ENCODE measurements at places on chromosomes 7 and 10.

GRCh38 chr7:107165341-107165740 is 3.5 kb upstream of the HBP1 start:
- no peak for DNase-seq

DNA sequence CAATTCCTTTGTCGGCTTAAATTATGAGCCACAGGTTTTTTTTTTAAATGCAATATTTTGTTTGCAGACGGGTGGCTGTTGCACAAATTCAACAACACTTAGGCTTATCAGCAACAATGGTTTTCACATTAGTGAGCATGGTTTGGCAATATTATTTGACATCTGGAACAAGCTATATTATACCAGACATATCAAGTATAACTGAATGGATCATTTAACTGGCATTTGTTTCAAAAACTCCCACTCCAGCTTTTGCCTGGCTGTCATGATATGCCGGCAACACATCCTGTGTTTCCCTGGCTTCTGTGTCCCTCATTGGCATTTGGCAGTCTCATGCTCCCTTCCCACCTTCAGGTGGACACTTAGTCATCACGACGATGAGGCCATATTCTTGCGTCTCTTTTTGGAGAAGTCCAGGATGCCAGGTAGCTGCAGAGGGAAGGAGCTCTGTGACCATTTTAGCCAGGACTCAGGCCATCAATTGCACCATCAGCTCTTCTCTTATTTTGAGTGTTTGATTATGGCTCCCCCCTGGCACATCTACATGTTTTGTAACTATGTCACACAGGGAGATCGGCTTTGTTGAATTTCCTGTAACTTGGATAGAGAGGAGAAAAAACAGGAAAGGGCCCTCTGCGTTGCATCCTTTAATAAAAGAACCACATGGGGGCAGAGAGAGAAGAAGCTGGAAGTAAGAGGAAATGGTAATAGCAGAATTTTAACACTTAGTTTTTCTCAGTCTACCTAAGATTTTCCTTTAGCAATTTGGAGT is 413.9 kb downstream of the LRMDA start:
- no peak for DNase-seq

DNA sequence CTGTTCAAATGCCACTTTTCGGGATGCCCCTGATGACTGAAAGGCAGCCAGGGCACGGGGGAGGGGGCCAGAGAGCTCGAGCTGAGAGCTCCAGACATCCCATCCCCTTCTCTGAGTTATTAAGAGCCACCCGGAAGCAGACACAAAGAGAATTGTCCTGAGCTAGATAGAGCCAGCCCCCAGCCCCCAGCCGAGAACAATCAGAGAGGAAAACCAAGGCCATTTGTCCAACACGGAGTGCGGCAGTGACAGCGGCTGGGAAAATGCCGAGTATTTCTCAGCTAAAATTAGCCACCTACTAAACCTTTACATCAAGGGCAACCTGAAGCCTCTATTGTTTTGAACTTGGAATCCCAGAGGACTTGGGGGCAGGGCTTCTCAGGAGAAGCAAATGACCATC is 51.0 kb downstream of the UNC5B start:
- DNase-seq, result no peak

DNA sequence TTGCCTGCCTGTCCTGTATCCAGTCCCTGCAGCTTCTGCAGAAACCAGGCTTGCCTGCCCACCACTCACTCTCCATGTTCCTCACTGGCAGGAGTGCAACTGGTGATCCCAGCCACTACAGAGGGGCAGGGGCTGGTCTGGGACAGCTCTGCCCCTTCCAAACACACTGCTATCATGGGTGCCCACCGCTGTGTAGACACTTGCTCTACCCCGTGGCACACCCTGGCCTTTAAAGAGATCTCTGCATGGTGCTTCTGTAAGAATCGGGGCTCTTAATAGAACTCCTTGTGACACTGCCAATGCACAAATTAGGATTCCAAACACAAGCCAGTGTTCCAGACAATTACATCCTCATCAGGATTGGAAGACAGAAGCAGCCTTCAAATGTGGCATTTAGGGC is 41.7 kb downstream of the C10orf90 start:
- DNase-seq, result no peak

- no peak for DNase-seq
Observed at GRCh38 chr10:116038259-116038658, 234.7 kb downstream of the GFRA1 start.

GRCh38 chr7:28301148-28301641 is 111.1 kb upstream of the CREB5 start:
- no peak for DNase-seq

- DNase-seq, result no peak
Observed at GRCh38 chr7:157306846-157307838, 29.7 kb upstream of the DNAJB6 start.

DNA sequence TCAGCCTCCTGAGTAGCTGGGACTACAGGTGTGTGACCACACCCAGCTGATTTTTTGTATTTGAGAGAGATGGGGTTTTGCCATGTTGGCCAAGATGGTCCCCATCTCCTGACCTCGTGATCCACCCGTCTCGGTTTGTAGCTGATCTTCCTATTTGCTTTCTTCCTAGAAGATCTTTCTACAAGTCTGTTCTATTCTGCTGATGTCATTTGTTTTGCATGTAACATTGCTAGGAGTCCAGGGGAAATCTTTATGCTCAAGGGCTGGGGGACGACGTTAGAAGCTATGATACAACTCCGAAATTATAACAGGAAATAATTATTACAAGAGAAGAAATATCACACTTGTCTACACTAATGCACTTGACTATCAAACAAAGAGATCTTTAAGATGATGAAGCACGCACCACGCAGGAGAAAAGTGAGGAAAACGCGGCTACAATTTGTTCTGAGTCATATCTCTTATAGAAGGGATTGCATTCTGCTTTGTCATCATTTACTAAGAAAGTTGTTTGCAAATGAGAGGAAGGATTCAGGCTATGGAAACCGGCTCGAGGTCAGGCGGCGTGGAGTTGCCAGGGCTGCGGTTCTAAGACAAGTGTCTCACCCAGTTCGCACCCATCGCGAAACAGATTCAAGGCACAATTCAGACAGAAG is 103.0 kb upstream of the CARD11 start:
- no peak for DNase-seq

DNA sequence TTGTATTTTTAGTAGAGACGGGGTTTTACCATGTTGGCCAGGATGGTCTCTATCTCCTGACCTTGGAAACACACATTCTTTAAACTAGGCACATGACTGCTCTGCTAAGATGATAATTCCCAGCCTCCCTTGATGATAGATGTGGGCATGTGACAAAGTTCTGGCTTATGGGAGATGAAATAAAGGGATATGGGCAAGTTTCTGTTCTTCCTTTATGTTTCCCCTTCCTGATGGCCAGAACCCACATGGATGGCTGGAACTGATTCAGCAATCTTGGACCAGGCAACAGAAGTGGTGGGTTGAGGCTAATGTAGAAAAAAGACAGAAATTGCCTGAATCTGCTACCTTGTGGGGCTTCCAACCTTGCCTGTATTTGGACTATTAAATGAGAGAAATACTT is 60.7 kb upstream of the NRP1 start:
- DNase-seq, result no peak

DNA sequence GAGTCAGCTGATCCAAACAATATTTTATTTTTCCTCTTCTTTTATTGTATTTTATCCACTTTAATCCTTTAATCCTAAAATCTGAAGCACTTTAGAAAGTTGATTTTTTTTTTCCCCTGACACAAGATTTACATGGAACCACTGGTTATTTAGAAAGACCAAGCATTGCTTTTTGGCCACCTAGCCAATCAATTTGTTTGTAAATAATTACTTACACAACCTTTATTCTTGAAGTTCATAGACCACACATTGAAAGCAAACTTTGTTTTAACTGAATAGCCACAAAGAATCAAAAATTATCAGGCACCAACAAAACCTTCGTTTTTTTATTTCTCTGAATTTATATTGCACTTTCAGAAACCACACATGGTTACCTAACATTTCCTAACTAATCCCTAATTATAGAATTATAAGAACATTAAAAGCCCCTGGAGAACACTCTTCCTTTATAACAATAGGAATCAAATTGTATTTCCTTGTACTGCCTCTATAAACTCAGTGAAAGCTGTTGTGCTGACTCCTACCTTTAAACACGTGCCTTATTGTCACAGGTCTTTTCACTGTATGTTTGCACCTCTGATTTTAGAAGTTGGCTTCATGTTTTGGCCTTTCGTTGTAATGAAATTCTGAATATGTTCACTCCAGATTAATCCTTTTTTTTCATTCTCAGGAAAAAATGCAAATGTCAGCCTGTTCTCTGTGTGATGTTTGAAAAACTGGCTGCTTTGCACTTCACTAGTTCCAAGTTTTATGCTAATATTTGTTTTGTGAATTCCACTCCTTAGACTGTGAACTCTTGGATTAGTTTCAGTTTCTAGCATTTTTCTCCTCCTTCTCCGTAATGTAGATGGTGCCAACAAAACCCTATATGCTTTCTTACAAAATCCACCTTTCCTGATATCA is 1511.9 kb downstream of the REEP3 start:
- DNase-seq, result no peak

DNA sequence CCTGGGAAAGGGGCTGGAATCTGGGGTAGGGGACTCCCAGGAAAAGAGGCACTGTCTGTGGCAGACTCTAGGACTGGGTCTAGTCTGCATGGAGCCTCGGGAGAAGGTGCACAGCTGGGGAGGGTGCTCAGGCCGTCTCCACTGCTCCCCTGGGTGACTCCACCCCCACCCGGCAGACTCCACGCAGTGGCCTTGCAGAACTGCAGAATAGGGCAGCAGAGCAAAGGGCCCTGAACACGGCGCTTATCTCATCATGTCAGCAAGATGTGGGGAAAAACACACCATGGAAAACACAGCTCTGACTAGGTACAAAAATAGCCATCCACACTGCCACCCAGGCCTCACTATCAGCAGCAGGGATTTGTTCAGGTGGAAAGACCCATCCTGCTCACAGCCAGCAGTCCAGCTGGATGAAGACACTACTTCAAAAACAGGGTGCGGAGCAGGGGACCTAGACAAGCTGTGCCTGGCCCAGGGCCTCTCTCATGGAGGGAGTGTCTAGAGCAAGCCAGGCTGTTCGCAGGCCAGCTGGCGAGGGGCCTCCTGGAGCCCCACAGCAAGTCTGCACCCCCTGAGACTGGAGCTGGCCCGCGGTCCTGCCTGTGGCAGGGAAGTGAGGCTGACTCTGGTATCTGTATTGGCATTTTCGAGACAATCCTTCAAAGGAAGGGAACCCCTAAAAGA is 11.7 kb downstream of the MAT1A start:
- no peak for DNase-seq

DNA sequence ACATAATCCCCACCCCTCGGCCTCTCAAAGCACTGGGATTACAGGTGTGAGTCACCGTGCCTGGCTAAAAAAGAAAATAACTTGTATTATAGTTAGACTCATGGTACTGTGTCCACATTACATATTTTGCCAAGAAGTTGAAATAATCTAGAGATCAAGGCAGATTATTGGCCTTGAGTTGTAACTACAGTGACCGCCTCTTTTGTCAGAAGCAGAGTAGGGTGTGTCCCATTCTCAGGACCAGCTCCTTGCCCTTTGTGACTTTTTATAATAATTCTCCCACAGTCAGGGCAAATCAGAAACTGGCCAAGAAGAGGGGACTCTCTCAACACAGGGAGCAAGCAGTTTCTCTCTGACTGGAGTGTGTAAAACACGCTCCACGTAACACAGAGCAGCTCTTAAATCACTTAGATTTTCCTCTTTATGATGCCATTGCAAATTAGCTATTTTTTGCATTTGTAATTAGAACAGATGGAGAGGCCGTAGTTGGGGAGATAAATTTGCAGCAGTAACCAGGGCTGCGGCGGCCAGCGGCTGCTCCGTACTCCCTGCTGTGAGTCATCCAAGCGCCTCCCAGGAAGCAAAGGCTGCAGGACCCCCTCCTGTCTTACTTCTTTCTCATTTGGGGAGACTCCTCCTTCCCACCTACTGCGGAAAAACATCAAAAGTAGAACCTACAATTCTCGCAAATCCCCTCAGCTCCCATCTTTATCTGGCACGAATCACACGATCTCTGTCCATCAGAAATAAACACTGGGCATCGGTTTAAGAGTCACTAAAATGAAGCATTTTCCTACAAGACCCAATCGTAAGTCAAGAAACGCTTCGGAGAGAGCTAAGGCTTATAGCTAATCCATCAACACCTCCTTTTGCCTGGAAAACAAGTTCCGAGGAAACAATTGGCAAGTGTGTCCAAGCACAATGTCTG is 32.1 kb upstream of the MSRB2 start:
- DNase-seq, result no peak

DNA sequence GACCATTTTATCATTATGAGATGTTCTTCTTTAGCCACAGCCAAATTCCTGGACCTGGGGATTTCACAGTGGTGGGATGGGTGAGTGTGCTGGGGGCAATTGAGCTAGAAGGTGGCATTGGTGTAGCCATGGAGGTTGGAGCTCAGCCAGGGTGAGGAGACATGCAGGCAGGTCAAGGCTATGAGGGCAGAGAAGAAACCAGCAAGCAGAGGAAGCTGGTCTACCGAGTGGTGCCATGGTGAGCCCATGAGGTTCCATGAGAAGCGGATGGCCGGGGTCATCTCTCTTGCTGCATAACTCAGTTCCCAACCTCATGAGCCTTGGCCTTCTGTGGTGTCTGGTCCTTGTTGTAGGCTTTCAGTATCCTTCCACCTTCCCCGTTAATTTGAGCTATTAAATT is 91.4 kb downstream of the CARD11 start:
- DNase-seq, result no peak

- no peak for DNase-seq
Observed at GRCh38 chr10:127990846-127991542, 84.1 kb downstream of the PTPRE start.

DNA sequence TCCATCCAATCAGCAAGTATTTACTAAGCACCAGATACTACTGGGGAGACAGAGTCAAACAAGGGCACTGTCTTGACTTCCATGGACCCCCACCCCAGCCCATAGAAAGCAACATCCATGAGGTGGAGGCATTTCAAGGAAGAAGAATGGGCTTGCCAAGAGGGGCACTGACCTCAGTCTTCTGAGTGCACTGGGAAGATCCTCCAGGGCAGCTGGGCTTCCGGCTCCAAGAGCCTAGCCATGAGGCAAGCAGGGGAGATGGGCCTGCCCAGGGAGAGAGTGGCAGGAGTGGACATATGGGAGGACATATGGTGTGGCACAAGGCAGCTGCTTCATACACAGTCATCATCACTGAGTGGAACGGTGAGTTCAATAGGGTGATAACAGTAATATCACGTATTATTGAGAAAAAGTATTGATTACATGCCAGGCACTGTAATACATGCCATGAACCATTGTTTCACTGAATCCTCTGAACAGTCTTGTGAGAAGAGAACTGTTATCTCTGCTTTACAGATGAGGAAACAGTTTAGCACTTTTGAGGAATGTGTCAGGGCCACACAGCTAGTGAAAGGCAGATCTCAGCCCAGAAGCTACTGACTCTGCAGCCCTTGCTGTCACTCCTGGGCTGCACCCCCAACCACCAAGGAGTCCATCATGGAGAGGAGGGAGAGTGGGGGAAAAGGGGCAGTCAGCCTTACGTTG is 331.7 kb upstream of the ZMIZ1 start:
- no peak for DNase-seq
